Uterine smooth muscle cell (primary cell): ENCODE measurements at places on chromosomes 6 and 20. TPM values are rescaled to one million over a fixed set of nuclear protein-coding genes. Genes with fewer than 3 reads are reported as not detected.

Gene IPCEF1
- total RNA-seq, result under 0.01 and 0.77 TPM in 2 replicates

Gene ANKEF1
- total RNA-seq, result 1.00 and 1.9 TPM in 2 replicates

Gene IL17A
- not detected in 2 replicates for total RNA-seq

Gene GPLD1
- total RNA-seq, result 0.33 and 0.87 TPM in 2 replicates
